ENCODE measurements at places on chromosomes 5 and 9.

- no peak for DNase-seq
These were observed 63.0 kb downstream of the CEP120 start for GRCh38 chr5:123360201-123360571.

GRCh38 chr9:126853667-126854066 lies 6.8 kb upstream of the ZBTB34 start:
- DNase-seq, result no peak

DNA sequence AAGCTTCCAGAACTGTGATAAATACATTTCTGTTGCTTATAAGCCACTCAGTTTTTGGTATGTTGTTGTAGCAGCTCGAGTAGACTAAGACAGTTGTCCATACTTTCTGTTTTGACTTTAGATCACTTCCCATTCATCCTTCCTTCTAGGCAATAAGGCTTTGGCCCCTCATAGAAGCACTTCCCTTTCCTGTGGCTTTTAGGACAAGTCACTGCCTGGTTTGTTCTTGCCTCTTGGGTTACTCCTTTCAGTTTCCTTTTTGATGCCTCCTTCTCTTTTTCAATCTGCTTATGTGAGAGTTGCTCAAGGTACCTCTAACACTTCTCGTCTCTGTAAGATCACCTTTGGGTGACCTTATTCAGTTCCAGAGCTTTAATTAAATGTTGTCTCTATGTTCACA lies 72.4 kb upstream of the NTRK2 start:
- no peak for DNase-seq

GRCh38 chr9:107914151-107914550 lies 424.6 kb upstream of the KLF4 start:
- no peak for DNase-seq

DNA sequence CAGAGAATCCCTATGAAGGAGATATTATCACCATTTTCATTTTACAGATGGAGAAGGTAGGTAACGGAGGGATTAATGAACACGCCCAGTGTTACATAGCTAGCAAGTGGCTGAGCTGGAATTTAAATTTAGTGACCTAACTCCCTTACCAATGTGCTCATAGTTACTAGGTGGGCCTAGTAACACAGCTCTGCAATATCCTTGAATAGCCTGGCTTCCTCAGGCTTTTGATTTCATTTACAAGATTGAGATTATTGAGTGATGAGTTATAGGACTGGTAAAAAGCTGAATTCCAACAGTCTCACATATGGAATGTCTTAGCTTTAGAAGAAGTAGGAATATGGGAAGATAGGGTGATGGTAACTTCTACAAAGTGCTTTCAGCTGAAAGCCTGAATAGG lies 336.3 kb upstream of the KIF2A start:
- no peak for DNase-seq

DNA sequence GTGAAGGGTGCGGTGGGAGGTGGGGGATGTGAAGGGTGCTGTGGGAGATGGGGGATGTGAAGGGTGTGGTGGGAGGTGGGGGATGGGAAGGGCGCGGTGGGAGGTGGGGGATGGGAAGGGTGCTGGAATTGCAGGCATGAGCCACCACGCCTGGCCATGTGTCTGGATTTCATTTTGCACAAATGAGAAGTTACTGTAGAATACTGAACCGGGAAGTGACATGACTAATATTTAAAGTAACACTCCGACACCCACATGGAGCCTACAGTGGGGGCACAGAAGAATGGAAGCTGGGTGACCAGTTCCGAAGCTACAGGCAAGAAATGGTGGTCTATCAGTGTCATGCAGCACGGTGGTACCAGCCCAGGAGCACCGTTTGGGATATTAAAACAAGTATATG lies 69.9 kb upstream of the SPTLC1 start:
- no peak for DNase-seq

DNA sequence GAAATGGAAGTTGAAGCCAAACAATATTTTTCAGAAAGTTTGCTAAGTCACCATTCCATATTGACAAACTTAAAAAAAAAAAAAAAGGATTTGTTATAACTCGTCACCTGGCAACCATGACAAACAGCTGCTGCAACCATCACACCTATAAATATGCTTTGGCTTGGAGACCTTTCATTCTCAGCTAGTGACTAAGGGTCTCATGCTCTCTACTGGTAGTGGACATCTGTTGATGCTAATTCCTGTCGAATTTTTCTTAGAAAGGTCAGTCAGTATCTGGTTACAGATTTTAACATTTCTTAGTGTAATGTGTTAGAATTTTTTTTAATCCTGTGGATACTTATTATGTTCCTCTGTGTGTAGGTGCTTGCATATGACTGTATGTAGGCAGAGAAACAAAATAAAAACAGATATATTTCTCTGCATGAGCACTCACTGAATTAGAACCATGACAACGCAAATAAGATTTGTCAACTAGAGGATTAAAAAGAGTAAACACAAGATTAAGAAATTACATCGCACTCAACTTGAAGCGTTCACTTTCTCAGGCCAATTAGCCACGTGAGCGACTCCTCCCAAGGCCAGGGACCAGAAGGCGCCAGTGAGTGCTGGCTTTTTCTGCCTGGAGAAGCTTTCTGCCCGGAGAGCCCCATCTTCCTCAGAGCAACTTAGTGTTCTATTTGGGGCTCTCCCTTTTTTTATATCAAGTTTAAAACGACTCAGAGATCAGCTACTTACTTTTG lies 27.0 kb upstream of the ZNF622 start:
- peak; percentile 61 for DNase-seq

- peak; percentile 73 for DNase-seq
These were observed 391.1 kb upstream of the ZNF608 start for GRCh38 chr5:125137535-125137934.

- DNase-seq, result no peak
These were observed 172.0 kb upstream of the KLF9 start for GRCh38 chr9:70586476-70586875.

DNA sequence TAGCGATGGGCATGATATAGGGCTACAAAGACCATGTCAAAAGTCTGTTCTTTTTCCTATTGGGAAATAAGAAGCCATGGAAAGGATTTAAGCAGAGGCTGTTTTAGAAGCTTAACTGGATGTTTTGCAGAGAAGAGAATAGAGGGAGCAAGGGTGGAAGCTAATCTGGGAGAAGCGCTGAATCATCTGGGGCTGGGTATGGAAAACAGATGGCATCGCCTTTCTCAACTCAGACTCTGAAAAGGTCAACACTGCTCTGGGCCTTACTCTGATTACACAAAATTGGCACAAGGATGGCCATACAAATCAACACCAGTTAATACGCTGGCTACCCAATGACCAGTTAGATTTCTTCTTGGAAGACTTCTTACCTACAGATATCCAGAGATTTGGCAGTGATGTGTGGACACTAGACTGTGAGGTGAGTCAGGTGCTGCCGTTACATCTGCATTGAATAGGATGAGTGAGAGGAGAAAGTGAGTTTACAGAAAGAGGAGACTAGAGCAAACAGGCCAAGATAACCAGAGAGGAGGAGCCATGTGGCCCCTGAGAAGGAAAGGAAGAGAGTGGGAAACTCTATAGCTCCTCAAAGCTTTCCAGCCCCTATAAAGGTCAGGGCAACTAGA lies 6.2 kb upstream of the TCERG1 start:
- DNase-seq, result no peak

- DNase-seq, result no peak
These were observed 58.1 kb downstream of the RFX3 start for GRCh38 chr9:3467593-3468219.

DNA sequence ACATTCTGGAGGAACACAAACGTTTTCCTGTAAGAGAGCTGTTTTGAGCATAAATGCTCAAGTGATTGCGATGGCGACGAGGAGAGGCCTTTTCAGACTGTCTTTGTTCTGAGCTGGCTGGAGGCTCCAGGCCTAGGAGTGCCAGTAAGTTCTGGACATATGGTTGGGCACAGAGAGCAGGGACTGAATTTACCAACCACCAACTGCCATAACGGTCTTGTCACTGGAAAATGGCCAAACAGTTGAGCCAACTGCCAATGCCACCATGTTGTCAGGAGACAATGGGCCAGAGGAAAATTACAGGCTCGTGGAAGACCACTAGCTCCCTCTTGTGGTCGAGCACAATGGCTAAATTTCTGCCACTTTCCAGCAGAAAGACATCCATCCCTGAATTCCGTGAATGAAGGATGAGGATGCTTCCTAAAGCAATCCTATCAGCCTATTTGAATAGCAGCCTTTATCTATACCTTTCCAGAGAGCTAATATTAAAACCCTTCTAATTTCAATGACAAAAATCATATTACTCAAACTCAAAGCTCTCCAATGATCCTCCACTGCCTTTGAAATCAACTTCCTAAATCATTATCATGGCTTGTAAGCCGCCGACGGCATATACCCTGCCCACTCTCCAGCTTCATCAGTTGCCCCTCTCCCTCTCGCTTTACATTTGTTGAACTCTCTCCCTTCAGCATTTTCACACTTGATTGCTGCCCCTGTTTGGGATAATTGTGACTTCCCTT lies 66.9 kb upstream of the GLIS3 start:
- DNase-seq, result no peak

DNA sequence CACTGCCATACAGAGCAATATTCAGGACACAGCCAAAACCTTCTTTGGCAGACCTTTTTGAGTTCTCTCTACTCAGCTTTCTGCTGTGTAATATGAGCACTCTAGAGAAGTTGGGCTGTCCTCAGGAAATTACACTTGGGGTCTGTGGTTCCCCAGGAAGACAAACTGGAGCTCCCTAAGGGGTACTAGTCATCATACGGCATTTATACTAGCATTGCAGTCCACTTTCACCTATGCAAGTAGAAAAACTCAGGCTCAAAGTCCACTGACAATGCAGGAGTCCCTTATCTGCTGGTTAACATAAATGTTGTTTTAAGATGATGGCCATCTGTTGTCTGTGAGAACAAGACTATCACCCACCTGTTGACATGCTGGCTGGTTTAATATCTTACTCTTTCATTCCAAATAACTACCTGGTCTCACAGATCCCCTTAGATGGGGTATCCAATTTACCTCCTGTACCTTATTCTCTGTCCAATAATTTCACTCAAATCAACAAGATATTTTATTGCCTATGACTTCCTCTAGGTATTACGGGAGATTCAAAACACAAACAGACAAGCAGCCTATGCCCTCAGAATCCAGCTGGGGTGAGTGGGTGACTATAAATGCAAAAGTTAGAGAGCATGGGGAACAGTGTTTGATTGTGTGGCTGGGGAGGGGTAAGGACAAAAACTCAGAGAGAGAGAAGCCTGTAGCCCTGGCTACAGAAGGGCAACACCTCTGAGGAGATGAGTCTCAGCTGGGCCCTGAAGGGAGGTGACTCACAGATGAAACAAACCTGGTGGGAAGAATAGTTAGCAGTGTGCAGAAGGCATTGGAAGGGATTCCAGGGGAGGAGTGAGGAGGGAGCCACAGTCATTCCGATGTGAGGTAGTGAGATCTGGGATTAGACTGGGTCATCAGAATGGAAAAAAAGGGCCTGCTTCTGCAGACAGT lies 10.2 kb downstream of the DOCK8 start:
- no peak for DNase-seq

- DNase-seq, result no peak
These were observed 156.2 kb upstream of the S1PR3 start for GRCh38 chr9:88835038-88835466.

- DNase-seq, result no peak
These were observed 78.9 kb downstream of the ALDH7A1 start for GRCh38 chr5:126516133-126516532.

Measured in kidney epithelial cell (primary cell).